Activated naive CD4-positive, alpha-beta T cell treated with Interleukin-2 at 50 U/mL for 16 hours (primary cell): ENCODE measurements at places on chromosomes 16 and 17.

DNA sequence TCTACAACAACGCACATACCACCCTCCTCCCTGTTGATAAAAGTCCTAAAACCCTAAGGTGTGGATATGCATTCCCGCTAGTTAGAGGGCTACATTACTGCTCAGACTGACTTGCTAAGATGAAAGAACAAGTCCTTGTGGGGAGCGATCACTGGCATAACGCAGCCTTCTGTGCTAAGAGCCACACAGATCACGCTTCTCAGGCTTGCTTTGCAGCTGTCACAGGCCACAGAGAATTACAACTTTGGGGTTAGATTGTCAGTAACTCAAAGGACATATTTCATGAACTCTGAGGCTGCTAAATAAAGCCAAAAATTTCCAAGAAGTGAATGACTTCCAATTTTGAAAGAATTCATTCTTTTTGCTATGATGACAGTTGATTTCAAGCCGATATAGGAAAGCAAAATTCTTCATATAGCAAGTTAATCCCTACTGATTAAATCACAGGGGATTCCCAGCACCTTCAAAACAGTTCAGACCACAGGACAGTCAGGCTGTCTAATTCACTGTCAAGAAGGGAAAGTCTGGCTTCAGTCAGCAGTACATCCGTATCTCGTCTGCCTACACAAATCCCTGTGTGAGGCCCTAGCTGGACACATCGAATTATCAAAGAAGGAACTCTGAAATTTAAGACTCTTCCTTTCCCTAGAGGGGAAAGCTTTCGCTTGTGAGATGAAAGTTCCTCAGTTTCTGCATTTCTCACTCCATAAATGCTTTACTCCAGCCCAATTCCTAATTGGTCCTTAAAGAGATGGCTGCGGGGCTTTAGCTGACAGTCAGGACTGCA lies 107.1 kb downstream of the VPS53 start:
- no peak for DNase-seq

- DNase-seq = no peak
Measured at GRCh38 chr17:61415374-61416210, 15.9 kb downstream of the TBX2 start.

DNA sequence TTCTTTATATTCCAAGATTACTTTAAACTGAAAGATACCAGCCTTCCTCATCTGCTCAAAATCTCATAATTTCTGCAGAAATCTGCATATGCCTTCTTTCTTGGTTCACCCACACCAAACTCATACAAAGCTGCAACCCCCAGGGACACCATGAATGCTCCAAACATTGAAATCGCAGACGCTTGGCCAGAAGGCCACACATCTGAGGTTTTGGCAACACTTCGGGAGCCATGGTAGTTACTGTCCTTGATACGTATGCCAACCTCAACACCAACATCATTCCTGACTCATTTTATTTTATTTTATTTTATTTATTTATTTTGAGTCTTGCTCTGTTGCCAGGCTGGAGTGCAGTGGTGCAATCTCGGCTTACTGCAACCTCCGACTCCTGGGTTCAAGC lies 11.8 kb downstream of the GSPT1 start:
- DNase-seq = no peak

DNA sequence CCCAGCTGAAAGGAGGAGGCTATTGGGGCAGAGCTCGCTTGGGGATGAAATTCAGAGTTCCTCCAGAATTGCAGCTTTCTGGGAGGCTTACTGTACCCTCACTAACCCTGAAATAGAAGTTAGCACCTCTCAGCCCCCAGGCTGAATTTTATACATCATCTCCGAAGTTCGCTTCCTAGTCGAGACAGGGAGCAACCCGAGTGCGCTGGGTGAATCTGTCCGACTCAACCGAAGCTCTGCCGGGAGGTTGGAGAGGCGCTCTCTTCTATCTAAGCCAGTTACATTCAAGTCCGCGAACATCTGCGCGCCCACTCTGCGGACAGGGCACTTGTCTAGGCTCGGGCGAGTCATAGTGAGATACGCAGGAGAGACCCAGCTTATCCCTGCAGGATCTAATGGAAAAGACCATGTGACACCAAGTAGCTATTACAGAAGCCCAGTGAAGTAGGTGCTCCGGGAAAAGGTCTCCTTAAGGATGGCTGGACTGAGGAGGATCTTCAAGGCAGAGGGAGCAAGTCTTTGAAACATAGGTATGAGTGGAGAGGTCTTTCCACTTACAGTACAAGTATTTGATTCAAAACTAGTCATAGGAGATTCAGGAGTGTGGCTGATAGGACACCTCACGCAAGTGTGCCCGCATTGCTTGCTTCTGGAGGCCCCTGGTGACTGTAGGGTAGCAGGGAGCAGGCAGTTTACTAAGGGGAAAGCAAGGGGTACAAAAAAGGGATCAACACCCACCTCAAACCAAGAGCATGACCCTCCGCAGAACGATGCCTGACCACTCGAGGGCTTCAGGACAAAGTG lies 646 bp upstream of the HES7 start:
- peak; percentile 28 for DNase-seq

- DNase-seq = no peak
Measured at GRCh38 chr17:77471984-77472461, 331.3 kb downstream of the SEC14L1 start.

DNA sequence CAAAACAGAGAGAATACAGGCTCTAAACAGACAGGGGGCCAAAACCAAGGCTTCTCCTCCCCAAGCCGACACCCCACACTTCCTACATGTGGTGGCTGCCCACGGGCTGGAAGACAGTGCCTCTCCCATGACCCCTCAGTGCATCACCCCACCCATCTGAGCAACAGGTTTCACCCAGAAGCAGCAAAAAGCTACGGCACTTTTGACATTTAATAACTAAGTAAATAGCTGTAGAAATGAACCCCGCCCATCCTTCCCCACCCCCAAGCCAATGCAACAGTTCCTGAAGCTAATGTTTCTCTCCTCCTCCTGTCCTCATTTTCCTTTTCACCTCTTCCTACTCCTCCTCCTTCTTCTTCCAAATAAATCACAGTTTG lies 9.9 kb upstream of the SOX9 start:
- no peak for DNase-seq

DNA sequence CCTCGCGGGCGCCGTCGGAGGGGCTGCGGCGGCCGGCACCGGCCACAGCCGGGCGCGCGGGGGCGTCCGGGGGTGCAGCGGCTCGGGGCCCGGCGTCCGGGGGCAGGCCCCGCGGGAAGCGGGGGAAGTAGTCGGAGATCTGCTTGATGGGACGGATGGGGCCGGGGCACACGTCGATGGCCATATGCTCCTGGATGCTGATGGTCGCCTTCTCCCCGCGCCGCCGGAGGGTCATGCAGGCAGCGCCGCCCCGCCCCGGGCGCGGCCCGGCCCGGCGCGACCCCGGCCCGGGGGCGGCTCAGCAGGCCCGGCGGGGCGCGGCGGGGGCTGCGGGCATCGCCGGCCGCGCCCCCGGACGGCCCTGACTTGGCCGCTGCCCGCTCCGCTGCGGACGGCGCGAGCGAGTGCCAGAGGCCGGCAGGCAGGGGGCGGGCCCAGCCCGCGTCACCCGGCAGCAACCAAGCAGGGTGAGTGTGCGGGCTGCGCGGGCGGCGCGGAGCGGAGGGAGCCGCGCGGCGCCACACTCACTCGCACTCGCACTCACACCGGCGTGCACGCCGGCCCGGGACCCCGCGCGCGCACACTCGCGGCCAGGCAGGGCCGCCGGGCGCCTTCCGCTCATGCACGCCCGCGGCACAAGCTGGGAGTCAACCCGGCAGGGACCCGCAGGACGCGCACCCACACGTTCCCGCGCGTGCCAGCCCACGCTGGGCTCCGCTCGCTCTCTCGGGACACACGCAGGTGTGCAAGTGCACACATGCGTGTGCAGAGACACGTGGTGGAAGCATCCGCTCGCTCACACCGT lies at the start of gene DOC2B:
DOC2B (minus strand) TSS at position 406 of the 805 bp plus-strand sequence; CDS start at position 235, 171 bp downstream.
- DNase-seq = peak; percentile 40

- no peak for DNase-seq
Measured at GRCh38 chr16:3035289-3035971, 1.3 kb downstream of the BICDL2 start.

- no peak for DNase-seq
Measured at GRCh38 chr17:9472541-9472940, 103.1 kb downstream of the STX8 start.

GRCh38 chr16:3020604-3021448 lies 658 bp downstream of the TNFRSF12A start:
- peak; percentile 65 for DNase-seq

GRCh38 chr17:43591001-43591400 lies 44.9 kb upstream of the ETV4 start:
- DNase-seq = no peak

DNA sequence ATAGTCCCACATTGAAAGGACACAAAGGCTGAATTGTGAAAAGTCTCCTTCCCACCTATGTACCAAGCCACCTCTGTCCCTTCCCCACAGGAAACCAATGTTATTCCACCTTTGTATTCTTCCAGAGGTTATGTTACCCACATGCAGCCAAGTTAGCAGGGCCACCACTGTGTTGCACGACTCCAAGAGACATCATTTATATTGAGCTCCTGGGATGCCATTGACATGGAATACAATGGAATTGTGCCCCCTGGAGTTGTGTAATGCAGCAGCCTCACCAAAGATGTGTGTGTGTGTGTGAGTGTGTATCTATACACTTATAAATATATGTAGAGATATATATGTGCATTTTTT lies 21.6 kb upstream of the MSI2 start:
- no peak for DNase-seq

DNA sequence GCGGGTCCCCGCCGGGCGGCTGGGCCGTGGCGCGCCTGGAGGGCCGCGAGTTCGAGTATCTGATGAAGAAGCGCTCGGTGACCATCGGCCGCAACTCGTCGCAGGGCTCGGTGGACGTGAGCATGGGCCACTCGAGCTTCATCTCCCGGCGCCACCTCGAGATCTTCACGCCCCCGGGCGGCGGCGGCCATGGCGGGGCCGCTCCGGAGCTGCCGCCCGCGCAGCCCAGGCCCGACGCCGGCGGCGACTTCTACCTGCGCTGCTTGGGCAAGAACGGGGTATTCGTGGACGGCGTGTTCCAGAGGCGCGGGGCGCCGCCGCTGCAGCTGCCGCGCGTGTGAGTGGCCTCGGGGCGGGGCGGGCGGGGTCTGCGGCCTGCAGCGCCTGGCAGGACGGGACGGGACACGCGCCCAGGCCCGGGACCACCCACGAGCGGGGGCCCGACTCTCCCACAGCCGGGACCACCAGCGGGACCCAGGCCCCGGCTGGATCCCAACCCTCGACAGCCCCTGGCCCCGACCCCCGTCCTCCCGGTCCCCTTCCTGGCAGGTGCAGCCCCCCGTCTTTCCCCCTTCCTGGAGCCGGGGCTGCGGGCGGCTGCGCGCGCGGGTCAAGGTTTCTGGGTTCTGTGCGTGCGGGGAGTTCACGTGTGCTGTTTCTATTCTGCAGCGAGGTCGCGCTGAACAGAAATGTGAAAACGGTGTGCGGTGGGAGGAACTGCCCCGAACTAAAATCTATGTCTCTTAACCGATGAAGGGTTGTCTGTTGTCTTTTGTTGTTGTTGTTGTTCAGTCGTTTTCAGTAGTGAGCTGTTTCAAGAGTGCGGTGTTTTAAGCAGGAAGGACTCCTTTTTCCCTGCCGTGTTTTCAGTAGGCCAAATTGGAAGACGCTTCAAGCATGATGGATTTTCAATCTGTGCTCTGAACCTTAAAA lies 705 bp downstream of the FOXK2 start:
- peak; percentile 47 for DNase-seq

- no peak for DNase-seq
Measured at GRCh38 chr16:26041952-26042668, 350.4 kb downstream of the HS3ST4 start.

- DNase-seq = no peak
Measured at GRCh38 chr17:45883063-45883462, 11.3 kb upstream of the MAPT start.

- no peak for DNase-seq
Measured at GRCh38 chr17:4064366-4064765, 78.5 kb downstream of the ZZEF1 start.

DNA sequence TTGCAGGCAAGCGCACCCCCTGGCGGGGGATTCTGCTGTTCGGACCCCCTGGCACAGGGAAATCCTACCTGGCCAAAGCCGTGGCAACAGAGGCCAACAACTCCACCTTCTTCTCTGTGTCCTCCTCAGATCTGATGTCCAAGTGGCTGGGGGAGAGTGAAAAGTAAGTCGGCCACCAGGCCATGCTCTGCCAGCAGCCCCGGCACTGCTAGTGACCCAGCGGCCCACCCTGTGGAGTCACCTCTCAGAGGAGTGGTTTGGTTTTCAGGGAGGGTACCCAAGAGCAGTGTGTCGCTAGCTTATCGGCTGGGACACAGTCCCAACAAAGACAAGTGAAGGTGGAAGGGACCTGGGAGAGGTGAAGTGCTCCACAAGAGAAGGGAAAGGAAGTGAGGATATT lies 8.2 kb downstream of the VPS4A start:
- no peak for DNase-seq

GRCh38 chr16:51655249-51655648 lies 504.2 kb upstream of the SALL1 start:
- DNase-seq = no peak

- DNase-seq = peak; percentile 51
Measured at GRCh38 chr16:67917852-67918236, 13.8 kb downstream of the CTRL start.

- DNase-seq = peak; percentile 9
Measured at GRCh38 chr17:27218719-27219488, 75.0 kb upstream of the WSB1 start.

- DNase-seq = no peak
Measured at GRCh38 chr16:85510041-85510659, 103.0 kb upstream of the GSE1 start.

- peak; percentile 10 for DNase-seq
Measured at GRCh38 chr16:89561884-89562599, 1.6 kb downstream of the RPL13 start.

DNA sequence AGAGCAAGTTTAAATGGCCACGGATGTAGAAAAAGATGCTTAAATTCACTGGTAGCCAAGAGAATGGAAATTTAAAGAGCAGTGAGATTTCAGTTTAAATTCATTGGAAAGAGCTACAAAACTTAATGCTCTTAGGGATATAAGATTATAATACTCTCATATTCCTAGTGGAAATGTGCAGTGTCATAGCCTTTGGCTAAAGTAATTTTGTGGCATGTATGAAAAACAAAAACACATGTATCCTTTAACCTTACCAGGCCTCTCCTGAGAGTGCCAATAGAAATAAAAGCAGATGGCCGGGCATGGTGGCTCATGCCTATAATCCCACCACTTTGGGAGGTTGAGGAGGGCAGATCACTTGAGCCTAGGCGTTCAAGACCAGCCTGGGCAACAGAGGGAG lies 289.2 kb downstream of the PHKB start:
- no peak for DNase-seq

GRCh38 chr17:19958023-19958422 lies 19.6 kb downstream of the AKAP10 start:
- no peak for DNase-seq

GRCh38 chr17:73706428-73706827 lies 62.2 kb upstream of the SDK2 start:
- no peak for DNase-seq
